ENCODE measurements at places on chromosomes 7 and 10. TPM values are rescaled to one million over a fixed set of nuclear protein-coding genes. Genes with fewer than 3 reads are reported as not detected.

The NXPH1 gene
- not detected for total RNA-seq

The ARMC3 gene
- total RNA-seq, result 1.4 TPM

The IDI2 gene
- not detected for total RNA-seq

The ZCCHC24 gene
- total RNA-seq, result 1.8 TPM

The C10orf88 gene
- total RNA-seq, result 9.2 TPM

GRCh38 chr10:49112098-49112497, 3.2 kb downstream of the VSTM4 start:
- H3K27ac ChIP-seq, result no peak overlapping the region
- no peaks in the 10 kb centered on the region for H3K36me3 ChIP-seq
- no peaks in the 10 kb centered on the region for H3K27me3 ChIP-seq
- no peak overlapping the region for H3K4me3 ChIP-seq

- H3K36me3 ChIP-seq, result no peaks in the 10 kb centered on the region
- H3K4me1 ChIP-seq, result no peaks in the 10 kb centered on the region
- H3K4me3 ChIP-seq, result no peak overlapping the region
- no peak for DNase-seq
- peaks cover 2% of the 10 kb centered on the region for H3K27me3 ChIP-seq
Measured at GRCh38 chr7:28448708-28449107, 36.4 kb downstream of the CREB5 start.

DNA sequence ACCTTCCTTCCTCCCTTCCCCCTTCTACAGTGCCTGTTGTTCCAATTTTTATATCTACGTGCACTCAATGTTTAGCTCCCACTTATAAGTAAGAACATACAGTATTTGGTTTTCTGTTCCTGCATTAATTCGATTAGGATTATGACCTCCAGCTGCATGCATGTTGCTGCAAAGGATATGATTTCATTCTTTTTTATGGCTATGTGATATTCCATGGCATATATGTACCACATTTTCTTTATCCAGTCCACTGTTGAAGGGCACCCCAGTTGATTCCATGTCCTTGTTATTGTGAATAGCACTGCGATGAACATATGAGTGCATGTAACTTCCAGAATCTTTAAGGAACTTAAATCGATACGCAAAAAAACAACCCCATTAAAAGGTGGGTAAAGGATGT, 39.9 kb downstream of the BET1 start:
- H3K36me3 ChIP-seq, result no peaks in the 10 kb centered on the region
- H3K27ac ChIP-seq, result no peak overlapping the region
- H3K27me3 ChIP-seq, result no peaks in the 10 kb centered on the region
- no peaks in the 10 kb centered on the region for H3K4me1 ChIP-seq
- H3K4me3 ChIP-seq, result no peak overlapping the region

DNA sequence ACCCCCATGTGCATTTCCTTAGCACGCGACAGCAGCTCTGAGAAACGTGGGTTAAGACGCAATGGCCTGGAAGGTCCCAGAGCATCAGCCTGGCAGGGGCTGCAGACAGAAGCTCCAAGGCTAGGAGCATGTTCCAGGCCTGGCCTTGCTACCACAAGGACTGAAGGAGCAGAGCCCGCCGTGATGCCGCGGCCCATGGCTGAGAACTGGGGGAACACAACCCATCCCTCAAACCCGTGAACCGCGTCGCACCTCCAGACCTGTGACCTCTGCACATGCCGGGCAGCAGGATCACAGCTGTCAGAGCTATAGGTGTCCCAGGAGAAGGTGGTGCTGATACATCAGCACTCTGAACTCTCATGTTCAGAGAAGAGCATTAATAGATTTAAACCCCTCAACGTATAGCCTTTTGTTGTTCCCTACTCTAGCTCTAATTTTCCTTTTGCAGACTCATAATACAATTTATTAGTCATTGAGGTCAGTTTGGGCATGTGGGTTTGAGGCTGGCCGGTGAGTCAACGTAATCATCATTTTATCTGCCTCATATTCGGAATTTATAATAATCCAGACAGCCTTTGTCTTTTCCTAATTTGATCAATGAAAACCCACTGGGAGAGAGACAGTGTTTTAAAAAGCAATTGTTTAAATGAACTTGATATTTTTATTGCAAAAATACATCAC, 222.5 kb upstream of the TCERG1L start:
- H3K27ac ChIP-seq, result no peak overlapping the region
- DNase-seq, result no peak
- H3K36me3 ChIP-seq, result no peaks in the 10 kb centered on the region
- no peak overlapping the region for H3K4me3 ChIP-seq
- H3K27me3 ChIP-seq, result no peaks in the 10 kb centered on the region

DNA sequence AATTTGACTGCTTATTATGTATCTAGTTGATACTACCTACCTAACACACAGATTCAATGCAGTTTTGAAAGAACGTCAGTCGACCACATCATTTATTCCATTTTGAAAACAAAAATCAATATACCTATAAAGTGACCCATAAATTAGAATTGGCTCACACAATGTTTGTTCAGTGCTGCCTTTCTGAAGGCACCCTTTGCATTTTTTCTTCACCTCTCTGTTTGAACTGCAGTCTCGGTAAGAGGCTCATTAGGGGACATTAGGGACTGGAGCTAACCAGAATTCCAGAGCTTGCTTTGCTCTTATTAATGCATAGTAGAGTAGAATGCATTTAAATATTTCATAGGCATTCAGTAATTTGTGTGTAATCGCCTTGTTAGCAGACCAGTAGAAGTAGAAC, 234.1 kb downstream of the FOXP2 start:
- H3K4me3 ChIP-seq, result no peak overlapping the region
- H3K4me1 ChIP-seq, result no peaks in the 10 kb centered on the region
- no peaks in the 10 kb centered on the region for H3K27me3 ChIP-seq
- no peak overlapping the region for H3K27ac ChIP-seq

DNA sequence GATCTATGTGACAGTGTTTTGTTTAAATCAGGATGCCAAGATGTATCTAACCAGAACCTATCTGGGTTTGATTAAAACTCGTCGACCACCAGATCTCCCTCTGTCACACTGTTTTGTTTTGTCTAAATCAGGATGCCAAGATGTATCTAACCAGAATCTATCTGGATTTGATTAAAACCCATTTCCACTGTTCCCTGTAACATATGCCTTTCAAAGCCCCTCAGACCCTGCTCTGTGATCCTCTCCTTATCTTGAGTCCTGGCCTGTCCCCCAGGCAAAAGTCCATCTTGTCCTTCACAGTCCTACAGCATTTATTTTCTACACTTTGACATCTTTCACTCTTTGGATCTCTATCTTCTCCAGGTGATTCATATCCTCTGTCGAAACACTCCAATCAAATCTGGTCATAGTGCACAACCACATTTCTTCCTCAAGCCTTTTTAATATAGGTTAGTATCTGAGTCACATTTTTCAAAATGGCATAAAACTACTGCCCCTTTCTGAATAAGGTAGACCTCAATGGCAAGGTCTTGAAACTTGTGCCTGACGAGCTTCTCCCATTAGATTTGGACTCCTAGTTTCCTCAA, 32.5 kb downstream of the ERLIN1 start:
- no peak overlapping the region for H3K4me3 ChIP-seq
- H3K36me3 ChIP-seq, result peaks cover 73% of the 10 kb centered on the region
- H3K27ac ChIP-seq, result no peak overlapping the region
- no peaks in the 10 kb centered on the region for H3K27me3 ChIP-seq
- no peaks in the 10 kb centered on the region for H3K4me1 ChIP-seq

GRCh38 chr7:87507446-87507845, 32.0 kb upstream of the ABCB4 start:
- no peak overlapping the region for H3K27ac ChIP-seq
- no peaks in the 10 kb centered on the region for H3K36me3 ChIP-seq
- no peaks in the 10 kb centered on the region for H3K4me1 ChIP-seq
- DNase-seq, result no peak
- no peak overlapping the region for H3K4me3 ChIP-seq

- no peak overlapping the region for H3K27ac ChIP-seq
- H3K36me3 ChIP-seq, result peaks cover 2% of the 10 kb centered on the region
- no peak for DNase-seq
- no peak overlapping the region for H3K4me3 ChIP-seq
- H3K27me3 ChIP-seq, result no peaks in the 10 kb centered on the region
Measured at GRCh38 chr7:105672801-105673200, 91.5 kb upstream of the EFCAB10 start.

DNA sequence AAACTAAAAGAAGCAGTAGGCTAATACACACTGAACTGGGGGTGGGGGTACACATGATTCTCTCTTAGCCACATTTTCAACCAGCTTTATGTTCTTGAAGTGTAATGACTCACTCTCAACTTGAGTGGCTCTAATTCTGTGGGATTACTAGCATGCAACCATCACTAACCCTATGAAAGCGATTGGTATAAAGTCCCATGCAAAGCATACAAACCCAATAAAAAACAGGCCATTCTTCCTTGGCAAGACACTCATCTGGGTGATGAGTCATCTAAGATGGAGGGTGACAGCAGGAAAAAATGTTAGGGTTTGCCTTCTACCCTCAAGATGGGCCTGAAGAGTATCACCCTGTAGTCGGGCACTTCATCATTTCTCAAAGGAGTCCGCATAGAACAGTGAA, 14.9 kb upstream of the PON3 start:
- H3K36me3 ChIP-seq, result no peaks in the 10 kb centered on the region
- no peaks in the 10 kb centered on the region for H3K4me1 ChIP-seq
- H3K27me3 ChIP-seq, result no peaks in the 10 kb centered on the region
- H3K4me3 ChIP-seq, result no peak overlapping the region
- DNase-seq, result no peak

DNA sequence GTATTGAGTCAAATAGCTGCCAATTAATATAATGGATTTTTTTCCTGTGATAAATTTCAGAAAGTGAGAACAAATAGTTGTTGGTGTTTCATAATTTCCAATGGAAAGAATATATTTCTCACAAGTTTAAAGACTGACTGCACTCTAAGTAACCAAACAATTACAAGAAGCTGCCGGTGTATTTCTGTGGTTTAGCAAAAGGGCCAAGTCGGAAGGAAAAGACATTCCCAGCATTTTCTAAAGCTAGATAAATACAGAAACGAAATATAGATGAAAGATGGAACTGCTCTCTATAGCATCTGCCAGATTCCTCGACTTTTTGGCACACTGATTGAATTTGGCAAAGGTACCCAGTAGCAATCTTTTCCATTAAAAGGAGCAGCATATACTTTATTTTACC, 92.7 kb upstream of the MKX start:
- no peaks in the 10 kb centered on the region for H3K4me1 ChIP-seq
- no peaks in the 10 kb centered on the region for H3K36me3 ChIP-seq
- H3K27ac ChIP-seq, result no peak overlapping the region
- H3K27me3 ChIP-seq, result no peaks in the 10 kb centered on the region
- H3K4me3 ChIP-seq, result no peak overlapping the region

- DNase-seq, result no peak
- no peaks in the 10 kb centered on the region for H3K27me3 ChIP-seq
- no peak overlapping the region for H3K4me3 ChIP-seq
- H3K36me3 ChIP-seq, result no peaks in the 10 kb centered on the region
- H3K4me1 ChIP-seq, result no peaks in the 10 kb centered on the region
- H3K27ac ChIP-seq, result no peak overlapping the region
Measured at GRCh38 chr7:80334908-80335307, 177.0 kb downstream of the GNAT3 start.

DNA sequence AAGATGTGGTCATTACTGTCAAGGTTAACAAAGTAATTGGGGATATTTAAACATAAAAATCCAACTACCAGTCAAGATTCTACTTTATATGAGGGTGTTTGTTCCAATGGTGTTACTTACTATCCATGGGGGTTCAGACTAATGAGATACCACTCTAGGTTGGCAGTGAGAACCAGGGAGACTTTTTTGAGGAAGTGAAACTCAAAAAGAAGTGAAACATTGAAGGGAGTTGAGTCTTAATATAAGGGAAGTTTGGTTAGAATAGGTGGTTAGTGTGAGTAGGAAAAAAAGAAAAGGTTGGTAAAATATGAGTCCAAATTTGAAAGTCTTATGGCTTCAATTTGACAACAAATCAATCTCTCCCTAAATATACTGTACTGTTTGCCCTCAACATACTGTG, 123.6 kb upstream of the ANK3 start:
- no peaks in the 10 kb centered on the region for H3K27me3 ChIP-seq
- no peaks in the 10 kb centered on the region for H3K4me1 ChIP-seq
- DNase-seq, result no peak
- no peak overlapping the region for H3K27ac ChIP-seq
- no peak overlapping the region for H3K4me3 ChIP-seq

- H3K4me3 ChIP-seq, result no peak overlapping the region
- DNase-seq, result no peak
- peaks cover 11% of the 10 kb centered on the region for H3K36me3 ChIP-seq
- peaks cover 14% of the 10 kb centered on the region for H3K4me1 ChIP-seq
- no peaks in the 10 kb centered on the region for H3K27me3 ChIP-seq
- no peak overlapping the region for H3K27ac ChIP-seq
Measured at GRCh38 chr7:98289333-98289875, 7.9 kb downstream of the BRI3 start.

- H3K27ac ChIP-seq, result peak overlapping the region; percentile 97
- H3K36me3 ChIP-seq, result peaks cover 48% of the 10 kb centered on the region
Measured at GRCh38 chr7:151351967-151352366, 10.4 kb downstream of the NUB1 start.

- no peak overlapping the region for H3K27ac ChIP-seq
- no peaks in the 10 kb centered on the region for H3K4me1 ChIP-seq
- DNase-seq, result no peak
- H3K4me3 ChIP-seq, result no peak overlapping the region
Measured at GRCh38 chr10:30184397-30185033, 125.1 kb upstream of the JCAD start.

DNA sequence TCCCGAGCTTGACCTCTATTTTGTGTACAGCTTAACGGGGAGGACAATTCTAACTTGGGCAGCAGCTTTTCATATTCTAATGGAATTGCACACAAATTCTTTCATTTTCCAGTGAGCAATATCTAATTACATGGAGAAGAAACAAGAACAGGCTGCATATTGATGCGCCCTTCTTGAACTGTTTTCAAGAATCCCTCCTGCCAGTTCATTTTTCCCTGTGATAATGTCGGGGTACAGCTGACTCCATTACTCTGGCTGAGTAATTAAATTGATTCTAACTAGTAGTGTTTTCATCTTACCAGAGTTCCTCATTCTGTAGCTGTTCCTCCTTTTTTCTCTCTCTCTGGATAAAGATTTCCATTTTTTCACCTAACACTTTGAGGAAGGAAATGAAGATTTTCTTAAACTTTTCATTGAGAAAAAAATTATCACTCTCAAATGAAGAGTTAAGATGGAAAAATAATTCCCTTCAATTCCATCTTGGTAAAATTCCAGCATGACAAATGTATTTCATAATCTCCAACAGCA, 190.9 kb downstream of the FANK1 start:
- no peaks in the 10 kb centered on the region for H3K4me1 ChIP-seq
- H3K36me3 ChIP-seq, result no peaks in the 10 kb centered on the region
- H3K27me3 ChIP-seq, result no peaks in the 10 kb centered on the region
- DNase-seq, result no peak
- no peak overlapping the region for H3K4me3 ChIP-seq

- H3K36me3 ChIP-seq, result peaks cover 50% of the 10 kb centered on the region
- H3K27me3 ChIP-seq, result no peaks in the 10 kb centered on the region
- H3K4me3 ChIP-seq, result no peak overlapping the region
- H3K4me1 ChIP-seq, result peaks cover 31% of the 10 kb centered on the region
- no peak overlapping the region for H3K27ac ChIP-seq
Measured at GRCh38 chr7:66634816-66635215, 6.1 kb downstream of the KCTD7 start.

GRCh38 chr10:37728830-37729229, 128.6 kb downstream of the ZNF248 start:
- H3K27me3 ChIP-seq, result no peaks in the 10 kb centered on the region
- H3K27ac ChIP-seq, result no peak overlapping the region
- H3K4me3 ChIP-seq, result no peak overlapping the region

- H3K36me3 ChIP-seq, result no peaks in the 10 kb centered on the region
- H3K4me3 ChIP-seq, result no peak overlapping the region
- DNase-seq, result no peak
- no peak overlapping the region for H3K27ac ChIP-seq
Measured at GRCh38 chr10:97788552-97789442, 17.0 kb upstream of the SFRP5 start.

- H3K27ac ChIP-seq, result no peak overlapping the region
- H3K4me3 ChIP-seq, result no peak overlapping the region
- no peaks in the 10 kb centered on the region for H3K4me1 ChIP-seq
- no peak for DNase-seq
- H3K36me3 ChIP-seq, result no peaks in the 10 kb centered on the region
Measured at GRCh38 chr10:130751106-130751840, 560.2 kb downstream of the TCERG1L start.

Data from CD4-positive, CD25-positive, alpha-beta regulatory T cell (primary cell).